ENCODE measurements at places on chromosomes 12 and 14.

GRCh38 chr12:47303207-47303606, 223.4 kb upstream of the AMIGO2 start:
- no peak for DNase-seq

DNA sequence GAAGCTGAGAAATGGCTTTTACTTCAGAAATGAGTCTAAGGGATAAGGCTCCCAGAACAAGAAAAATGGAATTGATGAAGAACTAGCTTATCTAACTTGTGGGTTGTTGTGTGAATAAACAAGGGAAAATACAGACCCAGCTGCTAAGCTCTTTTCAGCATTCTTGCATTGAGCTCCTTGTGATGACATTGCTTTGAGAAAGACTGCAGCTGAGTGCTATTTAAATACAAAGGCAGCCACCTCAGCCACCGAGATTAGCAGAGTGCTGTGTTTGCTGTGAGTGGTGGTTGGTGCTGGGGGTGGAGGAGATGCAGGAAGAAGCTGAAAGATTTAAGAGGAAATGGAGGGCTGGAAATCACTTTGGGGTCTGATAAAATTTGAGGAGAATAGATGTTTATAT, 396.0 kb upstream of the PRICKLE1 start:
- no peak for DNase-seq

DNA sequence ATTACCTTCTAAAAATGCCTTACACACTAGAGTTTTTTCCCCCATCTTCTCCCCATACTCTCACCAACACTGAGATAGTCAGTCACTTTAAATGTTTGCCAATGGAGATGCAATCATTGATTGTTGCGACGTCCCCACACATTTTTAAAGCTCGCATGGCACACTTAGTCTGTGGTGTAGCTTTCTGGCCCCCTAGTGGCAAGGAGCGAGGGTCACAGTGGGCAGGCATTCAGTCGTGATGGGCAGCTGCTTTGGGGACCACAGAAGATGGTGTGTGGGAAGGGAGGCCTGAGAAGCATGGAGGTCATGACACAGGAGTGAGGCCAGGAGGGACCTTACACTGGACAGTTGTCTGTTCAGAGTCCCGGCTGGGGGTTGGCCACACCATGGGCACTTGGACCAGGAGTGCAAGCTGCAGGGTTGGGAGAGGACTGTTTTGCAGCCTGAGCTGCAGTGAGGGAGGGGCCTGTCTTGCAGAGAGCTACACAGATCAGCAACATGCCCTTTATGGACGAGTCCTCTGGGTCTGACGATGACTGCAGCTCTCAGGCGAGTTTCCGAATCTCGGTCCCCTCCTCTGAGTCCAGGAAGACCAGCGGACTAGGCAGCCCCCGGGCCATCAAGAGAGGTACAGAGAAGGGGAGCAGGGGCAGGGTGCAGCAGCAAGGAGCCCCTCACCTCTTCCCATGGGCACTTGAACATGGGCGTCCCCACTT, 28.6 kb downstream of the PIGH start:
- DNase-seq = peak; percentile 51

DNA sequence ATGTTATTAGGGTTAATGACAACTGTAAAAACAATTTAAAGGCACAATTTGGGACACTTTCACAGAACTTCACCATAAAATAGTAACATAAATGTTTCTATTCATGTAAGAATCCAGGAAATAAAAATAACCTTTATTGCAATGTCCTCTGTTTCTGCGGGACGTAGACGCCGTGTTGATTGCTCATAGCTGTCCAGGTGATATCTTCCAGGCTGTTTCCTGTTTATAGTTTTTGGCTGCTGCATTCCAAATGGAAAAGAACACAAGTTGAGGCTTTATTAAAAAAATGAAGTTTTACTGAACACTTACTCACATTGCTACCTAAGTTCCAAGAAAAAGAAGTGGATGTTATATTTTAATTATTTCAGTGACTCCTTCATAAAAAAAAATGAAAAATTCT, 58.6 kb downstream of the ABCC9 start:
- DNase-seq = no peak

GRCh38 chr12:92641291-92641690, 61.5 kb upstream of the PLEKHG7 start:
- no peak for DNase-seq

Data from left ventricle myocardium inferior (tissue), 1 donor.